ENCODE measurements at places on chromosomes 7 and 10.

DNA sequence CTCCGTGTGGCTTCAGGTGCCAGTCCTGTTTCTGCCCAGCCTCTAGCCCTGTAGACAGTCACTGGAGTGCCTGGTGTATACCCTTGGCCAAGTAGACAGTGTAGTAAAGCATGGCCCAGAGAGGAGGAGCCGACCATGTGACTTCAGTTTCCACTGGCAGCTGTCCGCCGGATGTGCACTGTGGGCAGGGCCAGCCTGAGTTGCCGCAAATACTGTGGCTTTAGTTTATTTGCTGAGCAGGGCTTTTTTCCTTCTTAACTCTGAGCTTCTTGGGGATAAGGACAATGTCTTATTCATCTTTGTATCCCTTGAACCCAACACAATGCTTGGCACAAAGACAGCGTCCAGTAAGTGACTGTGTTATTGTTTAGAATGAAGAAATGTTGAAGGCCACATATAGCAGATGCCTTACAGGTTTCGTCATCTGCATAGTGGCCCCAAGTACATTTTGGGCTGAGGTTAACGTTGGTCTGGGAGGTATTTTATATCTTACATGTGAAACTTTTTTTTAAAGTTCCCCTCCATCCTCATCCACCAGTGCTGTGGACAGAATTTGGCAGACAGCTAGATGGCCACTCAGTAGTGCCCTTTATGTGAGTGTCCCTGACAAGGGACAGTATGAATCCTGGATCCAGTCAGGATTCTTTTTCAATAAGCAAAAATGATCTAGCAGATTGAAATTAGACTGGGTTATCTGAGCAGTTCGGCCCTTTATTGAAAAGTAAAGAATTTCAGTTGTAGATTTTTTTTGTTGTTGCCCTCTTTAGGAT is 40.6 kb downstream of the CYP17A1 start:
- no peak for DNase-seq

- no peak for DNase-seq
These were observed 134.3 kb downstream of the CUX1 start for GRCh38 chr7:101951757-101952156.

GRCh38 chr7:151727579-151728285 is 149.2 kb downstream of the PRKAG2 start:
- peak; percentile 56 for DNase-seq

DNA sequence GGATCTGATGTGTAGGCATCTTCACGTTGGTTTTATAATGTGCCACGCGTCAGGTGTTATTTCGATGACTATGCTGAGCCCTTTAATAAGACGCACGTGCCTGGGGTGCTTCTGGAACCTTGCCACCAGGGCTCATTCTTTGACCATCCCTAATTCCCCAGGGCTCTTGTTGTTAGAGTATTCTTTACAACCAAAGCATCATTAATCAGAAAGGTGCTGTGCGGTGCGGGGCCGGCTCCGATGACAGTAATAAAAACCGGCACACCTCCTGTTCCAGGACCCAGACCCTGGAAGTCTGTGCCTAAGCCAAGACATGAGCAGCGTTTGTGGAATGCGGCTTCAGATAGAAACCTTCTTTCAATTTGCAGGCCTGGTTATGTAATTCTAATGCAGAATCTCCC is 58.4 kb downstream of the MGMT start:
- no peak for DNase-seq

DNA sequence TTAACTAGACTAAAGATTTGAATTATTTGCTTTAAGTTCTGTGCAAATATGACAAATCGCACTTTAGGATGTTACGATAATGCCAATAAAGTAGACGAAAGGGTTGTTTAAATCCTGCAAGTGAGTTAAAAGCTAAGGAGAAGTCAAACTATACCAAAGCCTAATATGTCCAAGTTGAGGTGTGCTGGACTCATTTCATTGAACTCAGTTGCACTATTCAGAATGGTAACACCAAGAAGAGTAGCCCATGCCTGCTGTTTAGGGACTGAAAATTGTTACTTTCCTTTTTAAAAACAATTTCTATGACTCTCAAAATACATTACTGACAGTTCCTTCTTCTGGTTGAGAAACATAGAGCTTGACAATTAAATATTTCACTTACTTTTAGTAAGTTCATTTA is 766.3 kb downstream of the DNAJB9 start:
- no peak for DNase-seq

DNA sequence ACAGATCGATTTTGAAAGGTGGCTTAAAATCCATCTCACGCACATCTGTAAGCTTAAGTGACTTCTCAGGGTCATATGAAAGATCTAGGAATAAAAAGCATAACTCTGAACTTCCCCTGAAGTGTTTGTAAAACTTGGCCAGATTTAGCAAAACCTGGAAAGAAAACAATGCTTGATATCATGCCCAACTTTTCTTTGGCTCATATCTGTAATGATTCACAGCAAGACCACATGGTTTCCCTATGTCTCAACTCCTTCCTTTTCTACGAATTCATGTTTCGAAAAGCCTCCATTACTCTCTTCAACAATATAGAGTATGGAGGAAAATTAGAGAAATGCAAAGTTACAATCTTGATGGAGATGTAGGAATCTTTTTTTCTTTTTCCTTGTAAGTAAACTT is 20.1 kb upstream of the CABCOCO1 start:
- DNase-seq = no peak

All from T-helper 2 cell (primary cell).